ENCODE measurements at places on chromosomes 6 and 20.

- no peak for DNase-seq
Observed at GRCh38 chr6:54098450-54099044, 12.7 kb upstream of the MLIP start.

GRCh38 chr20:24798930-24799705 lies 150.0 kb upstream of the CST7 start:
- no peak for DNase-seq

- DNase-seq = no peak
Observed at GRCh38 chr20:39954621-39955020, 734.4 kb downstream of the MAFB start.

DNA sequence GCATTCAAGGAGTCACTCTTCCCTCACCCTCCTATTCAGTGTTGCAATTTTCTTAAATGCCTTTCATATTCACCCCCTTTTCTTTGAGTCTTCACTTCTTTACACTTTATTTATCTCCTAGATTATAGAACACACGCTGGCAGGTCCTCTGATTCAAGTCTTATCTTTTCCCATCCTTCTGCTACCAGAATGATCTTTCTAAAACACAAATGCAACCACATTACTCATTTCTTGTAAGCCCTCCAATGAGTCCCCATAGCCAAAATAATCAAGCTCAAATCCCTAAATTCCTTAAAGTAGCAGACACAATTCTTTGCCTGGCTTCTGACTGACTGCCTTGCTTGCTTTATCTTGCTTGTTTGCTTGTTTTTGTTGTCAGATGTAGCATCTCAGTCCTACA lies 920.0 kb downstream of the TFAP2A start:
- DNase-seq = no peak

GRCh38 chr6:127868338-127868737 lies 32.5 kb downstream of the THEMIS start:
- peak; percentile 40 for DNase-seq

DNA sequence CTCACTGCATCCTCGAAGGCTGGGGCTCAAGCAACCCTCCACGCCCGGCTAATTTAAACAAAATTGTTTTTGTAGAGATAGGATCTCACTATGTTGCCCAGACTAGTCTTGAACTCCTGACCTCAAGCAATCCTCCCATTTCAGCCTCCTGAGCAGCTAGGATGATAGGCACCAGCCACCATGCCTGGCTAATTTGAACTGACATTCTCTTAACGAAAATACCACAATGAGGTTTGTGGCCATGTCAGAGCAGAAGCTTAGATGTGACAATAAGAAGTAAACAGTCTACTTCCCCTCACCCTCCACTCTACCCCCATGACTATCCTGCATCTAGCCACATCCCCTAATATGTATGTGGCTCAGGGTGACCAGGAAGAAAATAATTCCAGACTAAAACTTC lies 74.8 kb upstream of the PLCB4 start:
- no peak for DNase-seq

- no peak for DNase-seq
Observed at GRCh38 chr6:34521463-34522285, 34.5 kb downstream of the SPDEF start.

- no peak for DNase-seq
Observed at GRCh38 chr6:43942011-43942442, 172.0 kb downstream of the VEGFA start.

GRCh38 chr6:36383606-36384005 lies 3.9 kb downstream of the ETV7 start:
- peak; percentile 84 for DNase-seq

DNA sequence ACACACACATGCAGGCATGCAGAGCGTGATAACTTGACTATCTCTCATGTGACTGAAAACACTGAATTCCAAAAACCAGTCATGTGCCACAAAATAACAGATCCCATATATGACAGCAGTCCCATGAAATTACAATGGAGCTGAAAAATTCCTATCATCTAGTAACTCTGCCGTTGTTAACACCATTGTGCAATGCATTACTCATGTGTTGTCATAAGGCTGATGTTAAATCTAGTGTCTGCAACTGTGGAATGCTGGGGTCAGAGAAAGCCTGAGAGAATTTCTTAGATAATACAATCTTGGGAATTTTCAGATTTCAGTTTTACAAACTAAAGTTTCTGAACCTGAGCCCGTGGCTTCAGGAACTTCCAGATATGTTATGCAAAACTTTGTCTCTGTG lies 70.2 kb downstream of the LYRM4 start:
- DNase-seq = no peak

DNA sequence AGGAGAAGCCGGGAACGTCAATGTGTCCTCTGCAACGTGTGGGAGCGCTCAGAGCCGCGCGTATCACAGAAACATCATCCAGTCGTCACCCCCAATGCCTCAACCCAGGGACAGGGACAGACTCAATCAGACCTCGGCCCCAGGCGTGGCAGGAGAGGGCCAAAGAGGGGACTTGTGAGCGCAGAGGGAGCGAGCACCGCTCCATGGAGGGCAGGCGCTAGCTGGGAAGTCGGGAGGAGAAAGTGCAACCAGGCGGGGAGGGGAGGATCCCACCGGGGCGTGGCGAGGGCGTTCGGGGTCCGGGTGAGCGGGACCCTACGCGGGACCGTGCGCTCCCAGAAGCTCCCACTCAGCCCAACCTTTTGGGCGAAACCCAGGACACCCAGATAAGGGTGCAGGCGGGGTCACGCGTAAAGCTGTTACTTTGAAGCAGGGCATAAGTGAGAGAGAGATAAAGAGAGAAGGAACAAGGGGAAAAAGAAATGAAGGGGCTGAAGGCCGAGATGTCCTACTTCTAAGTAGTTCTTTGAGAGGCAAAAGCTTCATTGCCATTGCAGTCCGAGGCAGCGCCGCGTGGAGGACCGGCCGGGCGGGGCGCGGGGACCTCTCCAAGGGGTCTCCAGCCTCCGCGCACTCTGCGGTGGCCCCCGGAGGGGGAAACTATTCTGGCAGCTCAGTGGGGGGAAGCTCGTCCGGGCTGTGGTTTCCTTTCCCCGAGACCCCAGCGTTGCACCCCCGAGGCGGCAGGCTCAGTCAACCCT lies 862 bp upstream of the SOBP start:
- peak; percentile 37 for DNase-seq

- DNase-seq = no peak
Observed at GRCh38 chr20:61354901-61355495, 102.9 kb downstream of the CDH4 start.

DNA sequence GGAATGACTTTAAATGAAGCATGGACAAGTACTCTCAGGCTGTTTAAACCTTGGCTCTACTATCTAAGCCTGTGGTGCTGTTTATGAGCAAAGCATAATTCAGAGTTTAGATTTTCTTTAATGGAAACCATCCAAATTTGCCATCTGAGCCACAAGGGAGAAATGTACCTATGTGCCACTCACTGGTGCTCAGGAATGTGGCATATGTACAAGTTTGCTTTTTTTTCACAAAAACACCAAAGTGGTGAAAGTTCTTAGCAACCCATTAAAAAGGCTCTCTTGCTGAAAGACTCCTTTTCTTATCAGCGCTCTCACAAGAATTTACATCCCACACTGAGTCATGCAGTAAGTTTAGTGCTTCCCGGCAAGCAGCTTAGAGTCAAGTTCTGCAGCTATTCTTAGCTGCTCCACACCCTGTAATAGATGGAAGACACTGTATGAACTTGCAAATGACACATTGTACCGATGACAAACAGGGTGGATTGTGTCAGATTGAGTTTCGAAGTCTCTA lies 57.3 kb upstream of the MLIP start:
- DNase-seq = peak; percentile 31

DNA sequence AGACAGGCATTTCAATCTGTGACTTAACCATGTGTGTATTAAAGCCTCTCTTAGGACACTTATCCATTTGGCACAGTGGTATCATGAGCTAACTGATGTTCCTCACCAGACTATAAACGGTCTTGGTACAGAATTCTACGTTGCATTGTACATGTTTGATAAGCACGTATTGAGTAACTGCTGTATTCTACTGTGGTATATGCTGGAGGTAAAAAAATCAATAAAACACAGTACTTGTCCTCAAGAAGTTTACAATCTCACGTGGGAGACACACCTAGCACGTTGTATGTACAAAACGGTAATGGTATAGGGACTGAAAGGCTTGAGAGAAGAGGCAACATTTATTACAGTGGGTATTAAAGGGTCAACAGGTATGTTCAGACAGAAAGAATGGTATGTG lies 33.2 kb upstream of the FAM83C start:
- DNase-seq = no peak

DNA sequence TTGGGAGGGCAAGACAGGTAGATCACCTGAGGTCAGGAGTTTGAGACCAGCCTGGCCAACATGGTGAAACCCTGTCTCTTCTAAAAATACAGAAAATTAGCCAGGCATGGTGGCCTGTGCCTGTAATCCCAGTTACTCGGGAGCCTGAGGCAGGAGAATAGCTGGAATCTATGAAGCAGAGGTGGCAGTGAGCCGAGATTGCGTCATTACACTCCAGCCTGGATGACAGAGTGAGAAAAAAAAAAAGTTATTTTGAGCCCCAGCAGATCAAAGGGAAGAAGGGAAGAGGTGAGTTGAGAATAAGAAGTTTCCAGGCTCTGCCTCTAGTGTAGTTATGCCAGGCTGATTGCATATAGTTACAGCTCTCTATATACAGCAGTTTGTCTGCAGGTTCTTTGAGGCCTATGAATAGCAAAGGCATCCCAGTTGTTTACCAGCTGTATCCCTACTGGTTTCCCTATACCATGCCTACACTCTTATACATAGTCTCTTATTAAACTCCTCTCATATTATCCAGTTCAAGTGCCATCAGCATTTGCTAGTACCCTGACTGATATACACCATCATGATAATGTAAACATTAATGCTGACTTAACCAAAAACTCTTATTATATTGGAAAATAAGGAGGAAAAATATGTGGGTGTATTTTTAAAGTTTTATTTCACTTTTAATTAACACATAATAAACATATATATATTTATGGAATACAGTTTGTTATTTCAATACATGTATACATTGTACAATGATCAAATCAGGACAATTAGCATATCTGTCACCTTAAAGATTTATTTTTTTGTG lies 823.6 kb upstream of the ADGRB3 start:
- no peak for DNase-seq

DNA sequence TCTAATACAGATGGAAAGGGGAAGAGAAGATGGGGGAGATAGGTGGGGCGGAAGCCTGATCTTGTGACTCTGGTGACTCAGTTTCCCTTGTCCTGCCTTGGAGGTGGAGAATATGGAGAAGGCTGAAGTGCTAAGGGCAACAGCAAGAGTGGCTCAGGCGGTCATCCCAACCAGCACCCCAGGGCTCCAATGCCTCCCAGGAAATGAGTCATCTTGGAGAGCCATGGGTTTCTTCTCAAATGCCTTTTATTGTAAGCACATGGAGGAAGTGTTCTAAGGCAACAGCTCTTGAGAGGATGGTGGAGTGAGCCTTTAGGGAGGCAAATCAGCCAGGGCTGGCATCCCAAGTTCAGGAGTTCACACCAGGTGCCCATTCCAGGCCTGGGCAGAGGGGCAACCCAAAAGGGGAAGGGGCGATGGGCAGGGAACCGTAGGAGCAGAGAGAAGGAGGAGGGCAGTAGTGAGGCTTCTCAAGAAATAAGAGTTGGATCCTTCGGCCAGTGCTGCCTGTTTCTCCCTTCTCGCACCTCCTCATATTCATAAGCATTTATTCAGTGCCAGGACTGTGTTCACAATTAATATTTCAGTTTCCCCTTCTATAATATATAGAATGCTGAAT lies 13.2 kb upstream of the AHCY start:
- DNase-seq = peak; percentile 87

- peak; percentile 99 for DNase-seq
Observed at GRCh38 chr20:5691918-5692618, 58.1 kb upstream of the SHLD1 start.

DNA sequence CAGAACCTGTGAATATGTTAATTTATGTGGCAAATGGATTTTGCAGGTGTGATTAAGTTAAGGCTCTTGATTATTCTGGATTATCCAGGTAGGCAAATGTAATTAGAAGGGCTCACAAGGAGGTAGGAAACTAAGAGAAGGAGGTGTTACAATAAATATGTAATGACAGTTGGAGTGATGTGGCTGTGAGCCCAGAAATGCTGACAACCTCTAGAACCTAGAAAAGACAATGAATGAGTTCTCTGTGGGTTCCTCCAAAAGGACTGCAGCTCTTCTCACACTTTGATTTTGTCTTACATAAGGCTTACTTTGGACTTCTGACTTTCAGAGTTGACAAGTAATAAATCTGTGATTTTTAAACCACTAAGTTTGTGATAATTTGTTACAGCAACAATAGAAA lies 406.6 kb upstream of the EPHA7 start:
- no peak for DNase-seq

DNA sequence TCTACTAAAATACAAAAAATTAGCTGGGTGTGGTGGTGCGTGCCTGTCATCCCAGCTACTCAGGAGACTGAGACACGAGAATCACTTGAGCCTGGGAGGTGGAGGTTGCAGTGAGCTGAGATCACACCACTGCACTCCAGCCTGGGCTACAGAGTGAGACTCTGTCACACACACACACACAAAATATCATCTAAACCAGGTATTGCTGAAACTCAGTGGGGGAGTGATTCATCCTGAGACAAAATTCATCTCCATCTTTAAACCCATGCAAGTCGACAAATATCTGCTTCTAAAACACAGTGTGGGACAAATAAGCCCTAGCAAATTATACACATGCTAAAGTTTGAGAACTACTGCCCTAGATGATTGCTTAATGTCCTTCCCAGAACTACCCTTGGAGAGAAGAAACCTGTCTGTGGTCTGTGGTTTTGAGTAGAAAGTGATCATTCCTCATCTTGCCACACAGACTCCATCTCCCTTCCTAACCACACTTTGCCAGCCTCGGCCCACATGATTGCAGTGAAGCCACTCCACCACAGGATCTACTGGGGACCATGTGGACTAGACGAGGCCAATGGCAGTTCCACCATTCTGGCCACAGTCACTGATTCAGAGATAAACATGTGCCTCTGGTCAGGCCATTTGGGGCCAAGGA lies 130.3 kb downstream of the OPRM1 start:
- DNase-seq = no peak

DNA sequence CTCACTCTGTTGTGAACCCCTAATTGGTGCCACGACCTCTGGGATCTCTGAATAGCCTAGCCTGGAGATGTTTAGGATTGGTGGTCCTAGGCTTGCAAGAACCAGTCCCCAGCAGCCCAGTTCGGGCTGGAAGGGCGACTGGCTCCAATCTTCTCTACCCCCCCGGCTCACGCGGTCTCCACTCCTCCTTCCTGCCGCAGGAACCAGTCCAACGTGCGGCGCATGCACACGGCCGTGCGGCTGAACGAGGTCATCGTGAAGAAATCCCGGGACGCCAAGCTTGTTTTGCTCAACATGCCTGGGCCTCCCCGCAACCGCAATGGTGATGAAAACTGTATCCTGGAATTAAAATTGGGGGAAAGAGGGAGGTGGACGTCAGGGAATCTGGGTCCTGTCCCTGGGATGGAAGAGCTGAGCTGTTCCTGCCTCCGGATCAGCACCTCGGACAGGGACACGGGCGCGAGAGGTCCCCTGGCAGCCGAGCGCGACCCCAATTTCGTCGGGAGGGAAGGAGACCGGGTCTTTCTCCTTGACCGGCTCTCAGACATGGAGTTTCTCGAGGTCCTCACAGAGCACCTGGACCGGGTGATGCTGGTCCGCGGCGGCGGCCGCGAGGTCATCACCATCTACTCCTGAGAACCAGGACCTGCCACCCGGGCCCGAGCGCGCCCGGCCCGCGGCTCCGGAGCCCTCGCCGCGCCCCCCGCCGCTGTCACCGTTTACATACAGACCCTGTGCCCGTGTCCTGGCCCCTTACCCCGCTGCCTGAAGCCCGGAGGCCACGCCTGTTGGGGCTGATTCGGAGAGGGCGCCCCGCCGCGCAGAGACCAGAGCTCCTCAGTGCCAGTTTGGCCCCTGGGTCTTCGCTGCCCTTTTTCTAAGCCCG lies 28.2 kb downstream of the SLC12A5 start:
- peak; percentile 19 for DNase-seq

GRCh38 chr6:1129131-1129530 lies 182.8 kb upstream of the FOXQ1 start:
- no peak for DNase-seq

All from DMS53 (cell line).